Psoas muscle (tissue), 8 donors: ENCODE measurements at places on chromosomes 4 and X. TPM values are rescaled to one million over a fixed set of nuclear protein-coding genes. Genes with fewer than 3 reads are reported as not detected.

The NDST3 gene
- total RNA-seq = not detected

The CENPE gene
- total RNA-seq = 0.42 TPM

The HS3ST1 gene
- total RNA-seq = 0.05 TPM

The IBSP gene
- total RNA-seq = not detected

The SOX3 gene
- not detected for total RNA-seq

The OTOP1 gene
- not detected for total RNA-seq

The ADGRL3 gene
- total RNA-seq = 0.83 TPM

The PGRMC2 gene
- total RNA-seq = 32.4 TPM
